CD4-positive, CD25-positive, alpha-beta regulatory T cell (primary cell): ENCODE measurements at places on chromosomes 6 and 20. TPM values are rescaled to one million over a fixed set of nuclear protein-coding genes. Genes with fewer than 3 reads are reported as not detected.

CRISP2 gene
- not detected for total RNA-seq

BCAS1 gene
- total RNA-seq = 15.6 TPM

SRC gene
- 5.5 TPM for total RNA-seq

IBTK gene
- total RNA-seq = 29.2 TPM

KCNK16 gene
- total RNA-seq = not detected

PLCB4 gene
- 0.94 TPM for total RNA-seq

HFE gene
- 2.6 TPM for total RNA-seq

- H3K27me3 ChIP-seq = no peaks in the 10 kb centered on the region
- peaks cover 11% of the 10 kb centered on the region for H3K4me1 ChIP-seq
- H3K4me3 ChIP-seq = peak overlapping the region; percentile 21
Observed at GRCh38 chr20:24045621-24046318, 57.2 kb upstream of the GGTLC1 start.

DNA sequence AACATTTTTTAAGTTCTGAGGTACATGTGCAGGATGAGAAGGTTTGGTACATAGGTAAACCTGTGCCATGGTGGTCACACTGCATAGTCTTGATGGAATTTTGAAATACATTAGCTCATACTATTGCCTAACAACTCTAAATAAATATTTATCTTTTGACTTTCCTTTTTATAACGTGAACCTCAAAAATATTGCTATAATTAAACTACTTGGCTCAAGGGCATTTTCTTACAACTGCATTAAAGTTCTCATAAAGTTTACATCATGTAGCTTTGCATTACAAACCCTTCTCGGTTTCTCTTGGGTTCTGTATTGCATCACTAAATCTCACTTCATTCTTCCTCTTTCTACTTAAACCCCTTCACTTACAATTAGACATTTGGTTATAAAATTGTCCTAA, 636.0 kb upstream of the PTCHD4 start:
- H3K27me3 ChIP-seq = no peaks in the 10 kb centered on the region
- H3K4me3 ChIP-seq = no peak overlapping the region
- H3K36me3 ChIP-seq = no peaks in the 10 kb centered on the region
- no peaks in the 10 kb centered on the region for H3K4me1 ChIP-seq

GRCh38 chr20:38392356-38392755, 42.8 kb downstream of the SNHG17 start:
- H3K27ac ChIP-seq = no peak overlapping the region
- no peak for DNase-seq
- H3K27me3 ChIP-seq = peaks cover 2% of the 10 kb centered on the region
- no peak overlapping the region for H3K4me3 ChIP-seq

DNA sequence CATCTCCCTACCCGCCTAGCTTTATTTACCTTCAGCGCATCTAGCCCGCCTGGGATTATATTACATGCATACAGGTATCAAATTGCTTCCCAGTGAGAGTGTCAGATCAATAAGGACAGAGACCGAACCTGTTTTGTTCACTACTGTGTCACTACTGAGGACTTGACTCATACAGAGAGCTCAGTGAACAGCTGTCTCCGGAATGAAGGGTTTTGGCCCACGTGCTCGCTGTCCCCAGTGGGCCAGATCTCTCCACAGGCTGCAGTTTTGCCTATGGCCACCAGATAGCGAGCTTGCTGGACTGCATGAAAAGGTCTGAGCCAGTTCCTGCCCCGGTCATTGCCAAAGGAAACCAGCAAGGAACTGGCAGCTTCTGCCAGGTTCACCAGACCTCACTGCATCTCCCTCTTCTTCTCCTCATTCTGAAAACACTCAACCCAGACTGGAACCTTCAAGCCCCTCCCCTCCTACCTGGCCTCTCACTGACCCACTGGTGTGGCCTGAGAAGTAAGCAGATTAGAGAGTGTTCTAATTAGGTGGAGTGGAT, 150.8 kb downstream of the ZMYND8 start:
- no peak overlapping the region for H3K4me3 ChIP-seq
- no peak overlapping the region for H3K27ac ChIP-seq
- no peaks in the 10 kb centered on the region for H3K27me3 ChIP-seq
- H3K4me1 ChIP-seq = no peaks in the 10 kb centered on the region

GRCh38 chr6:96562886-96563285, at the start of gene FHL5:
FHL5 (plus strand) TSS chr6:96563128; CDS start chr6:96603614, 40,486 bp downstream.
- H3K27me3 ChIP-seq = peaks cover 6% of the 10 kb centered on the region
- H3K4me3 ChIP-seq = no peak within 1 kb of the TSS
- no peak within 1 kb of the TSS for H3K27ac ChIP-seq

- H3K27ac ChIP-seq = no peak overlapping the region
- no peaks in the 10 kb centered on the region for H3K4me1 ChIP-seq
- no peaks in the 10 kb centered on the region for H3K27me3 ChIP-seq
- H3K36me3 ChIP-seq = no peaks in the 10 kb centered on the region
Observed at GRCh38 chr6:2187826-2188225, 57.6 kb downstream of the GMDS start.

GRCh38 chr6:83352424-83353061, 78.3 kb downstream of the ME1 start:
- no peak overlapping the region for H3K27ac ChIP-seq
- no peaks in the 10 kb centered on the region for H3K27me3 ChIP-seq
- H3K36me3 ChIP-seq = no peaks in the 10 kb centered on the region
- no peak overlapping the region for H3K4me3 ChIP-seq
- H3K4me1 ChIP-seq = no peaks in the 10 kb centered on the region

DNA sequence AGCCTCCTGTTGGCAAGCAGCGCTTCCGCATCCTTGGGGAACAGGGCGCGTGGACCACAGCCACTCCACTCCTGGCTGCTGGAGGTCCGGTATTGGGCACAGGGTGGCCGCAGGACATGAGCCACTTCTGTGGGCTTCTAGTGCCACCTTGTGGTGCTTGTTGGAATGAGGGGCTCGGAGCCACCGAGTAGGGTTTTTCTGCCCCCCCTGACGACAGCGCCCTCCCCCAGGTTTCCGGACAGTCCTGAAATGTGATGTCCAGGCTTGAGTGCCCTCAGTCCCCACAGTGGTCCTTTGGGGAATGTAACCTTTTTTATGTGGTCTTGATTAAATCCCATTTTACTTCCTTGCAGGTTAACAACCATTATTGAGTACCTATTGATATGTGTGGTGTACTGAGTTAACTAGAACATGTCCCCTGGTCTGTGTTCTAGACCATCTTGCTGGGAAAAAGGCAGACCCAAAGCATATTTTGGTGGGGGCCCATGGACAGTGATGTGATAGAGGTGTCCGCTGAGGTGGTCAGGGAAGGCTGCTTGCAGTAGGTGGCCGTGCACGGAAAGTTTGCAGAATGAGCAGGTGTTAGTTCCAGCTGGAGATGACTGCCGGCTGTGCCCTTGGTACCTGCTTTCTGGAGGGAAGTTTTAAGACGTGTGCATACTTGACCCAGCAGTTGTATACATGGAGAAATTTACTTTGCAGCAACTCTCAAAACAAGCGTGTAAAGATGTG, 70.0 kb downstream of the PTPN1 start:
- no peaks in the 10 kb centered on the region for H3K27me3 ChIP-seq
- DNase-seq = peak; percentile 30
- H3K4me1 ChIP-seq = no peaks in the 10 kb centered on the region
- peaks cover 90% of the 10 kb centered on the region for H3K36me3 ChIP-seq
- no peak overlapping the region for H3K4me3 ChIP-seq

- H3K27me3 ChIP-seq = no peaks in the 10 kb centered on the region
- DNase-seq = no peak
- no peaks in the 10 kb centered on the region for H3K4me1 ChIP-seq
- no peak overlapping the region for H3K4me3 ChIP-seq
- H3K36me3 ChIP-seq = no peaks in the 10 kb centered on the region
Observed at GRCh38 chr6:124721331-124721730, 240.9 kb upstream of the RNF217 start.

DNA sequence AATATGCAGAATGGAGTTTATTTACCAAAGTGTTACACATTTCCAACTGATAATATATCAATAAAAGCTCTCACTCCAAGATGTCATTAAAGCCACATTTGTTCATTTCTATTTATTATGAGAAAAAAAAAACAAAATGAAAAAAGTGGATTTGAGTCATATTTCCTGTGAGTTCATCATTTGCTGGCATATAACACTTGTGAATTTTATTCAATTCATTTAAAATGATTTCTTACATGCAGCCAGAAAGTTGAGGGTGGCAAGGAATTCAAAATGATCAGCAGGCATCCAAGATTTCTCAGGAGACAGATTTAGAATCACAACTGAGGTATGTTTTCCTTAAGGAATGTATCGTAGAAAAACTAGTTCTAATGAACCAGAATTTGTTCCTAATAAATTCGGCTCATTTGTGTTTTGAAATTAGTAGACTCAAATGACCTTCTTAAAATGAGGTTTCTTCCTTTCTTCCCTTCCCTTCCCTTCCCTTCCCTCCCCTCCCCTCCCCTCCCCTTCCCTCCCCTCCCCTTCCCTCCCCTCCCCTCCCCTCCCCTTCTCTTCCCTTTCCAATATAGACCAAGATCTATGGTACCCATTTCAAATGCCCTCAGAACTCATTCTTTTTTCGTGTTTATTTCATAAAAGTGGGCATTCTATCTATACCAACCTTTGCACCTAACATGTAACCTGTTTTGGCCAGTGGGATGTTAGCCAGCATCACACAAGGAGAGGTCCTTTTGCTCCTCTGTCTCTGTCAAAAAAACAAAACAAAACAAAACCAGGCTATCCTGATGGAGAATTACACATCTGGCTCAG, 357.9 kb upstream of the TSHZ2 start:
- H3K36me3 ChIP-seq = no peaks in the 10 kb centered on the region
- H3K4me3 ChIP-seq = no peak overlapping the region
- DNase-seq = no peak
- H3K4me1 ChIP-seq = no peaks in the 10 kb centered on the region

- no peaks in the 10 kb centered on the region for H3K4me1 ChIP-seq
- no peak for DNase-seq
- H3K4me3 ChIP-seq = no peak overlapping the region
- no peaks in the 10 kb centered on the region for H3K36me3 ChIP-seq
Observed at GRCh38 chr6:164098857-164099267, 684.3 kb downstream of the QKI start.

DNA sequence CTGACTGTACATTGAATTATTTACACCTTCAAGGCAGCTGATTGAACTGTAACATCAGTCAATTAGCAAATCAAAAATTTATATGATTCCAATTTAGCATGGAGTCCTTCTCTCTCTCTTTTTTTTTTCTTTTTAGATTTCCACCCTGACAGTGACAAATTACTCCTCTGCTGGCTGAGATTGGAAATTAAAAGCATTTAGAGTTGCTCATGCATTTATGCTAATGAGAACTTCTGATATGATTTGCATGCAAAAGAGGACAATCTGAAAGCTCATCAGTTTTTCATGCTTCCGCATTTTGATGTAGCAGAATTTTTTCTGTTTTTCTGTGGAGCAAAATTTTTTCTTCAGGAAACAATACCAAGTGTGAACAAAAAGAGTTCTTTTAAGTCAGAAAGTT, 130.5 kb upstream of the NOX3 start:
- no peak overlapping the region for H3K27ac ChIP-seq
- no peaks in the 10 kb centered on the region for H3K4me1 ChIP-seq
- no peak for DNase-seq
- H3K36me3 ChIP-seq = no peaks in the 10 kb centered on the region
- peaks cover 2% of the 10 kb centered on the region for H3K27me3 ChIP-seq

- H3K4me3 ChIP-seq = no peak overlapping the region
- H3K27me3 ChIP-seq = no peaks in the 10 kb centered on the region
- no peak overlapping the region for H3K27ac ChIP-seq
- no peaks in the 10 kb centered on the region for H3K4me1 ChIP-seq
- no peaks in the 10 kb centered on the region for H3K36me3 ChIP-seq
Observed at GRCh38 chr6:71476872-71477271, 188.3 kb downstream of the OGFRL1 start.

- H3K4me1 ChIP-seq = no peaks in the 10 kb centered on the region
- H3K36me3 ChIP-seq = peaks cover 44% of the 10 kb centered on the region
- H3K27me3 ChIP-seq = no peaks in the 10 kb centered on the region
- no peak for DNase-seq
- H3K4me3 ChIP-seq = no peak overlapping the region
Observed at GRCh38 chr20:35368666-35369423, 42.9 kb downstream of the UQCC1 start.

GRCh38 chr6:138264372-138264880, 46.1 kb upstream of the PBOV1 start:
- peaks cover 3% of the 10 kb centered on the region for H3K27me3 ChIP-seq
- DNase-seq = no peak
- no peak overlapping the region for H3K4me3 ChIP-seq

DNA sequence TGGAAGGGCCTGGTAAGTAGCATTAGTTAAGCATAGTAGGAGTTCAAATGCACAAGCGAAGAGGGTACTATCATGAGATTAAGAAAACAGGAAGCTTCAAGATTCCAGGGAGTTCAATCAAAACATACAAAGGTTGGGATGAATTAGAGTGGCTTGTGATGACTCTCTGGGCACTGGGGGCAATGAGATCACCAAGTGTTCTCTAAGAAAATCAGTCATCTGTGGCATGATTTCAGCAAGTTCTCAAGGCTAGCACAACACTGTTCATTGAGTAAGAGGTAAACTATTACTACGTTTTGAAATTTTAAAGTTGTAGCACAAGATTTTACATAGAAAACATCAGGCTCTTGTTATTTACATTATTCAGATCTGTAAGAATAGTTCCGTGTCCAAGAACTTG, 139.7 kb upstream of the FLRT3 start:
- H3K4me3 ChIP-seq = no peak overlapping the region
- H3K27ac ChIP-seq = no peak overlapping the region
- no peaks in the 10 kb centered on the region for H3K27me3 ChIP-seq
- no peaks in the 10 kb centered on the region for H3K4me1 ChIP-seq
- DNase-seq = no peak

DNA sequence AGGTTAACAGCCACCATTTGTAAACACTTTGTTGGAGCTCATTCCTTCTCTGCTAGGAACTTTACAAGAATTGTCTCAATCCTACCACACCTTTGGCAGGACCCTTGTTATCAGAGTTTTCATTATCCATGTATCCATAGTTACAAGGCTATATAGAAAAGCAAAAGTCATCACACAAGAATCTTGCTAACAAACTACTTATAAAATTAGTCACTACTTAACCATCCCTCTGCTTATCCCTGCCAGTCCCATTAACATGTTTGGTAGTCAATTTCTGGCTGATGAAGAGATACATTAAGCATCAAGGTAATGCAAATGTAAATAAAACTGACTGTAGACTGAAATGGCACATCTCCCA, 10.4 kb downstream of the ZSWIM3 start:
- no peaks in the 10 kb centered on the region for H3K36me3 ChIP-seq
- H3K27ac ChIP-seq = no peak overlapping the region
- H3K4me1 ChIP-seq = no peaks in the 10 kb centered on the region
- no peak for DNase-seq
- no peaks in the 10 kb centered on the region for H3K27me3 ChIP-seq

GRCh38 chr20:57153238-57153905, 113.1 kb downstream of the BMP7 start:
- DNase-seq = no peak
- no peak overlapping the region for H3K4me3 ChIP-seq
- no peaks in the 10 kb centered on the region for H3K4me1 ChIP-seq
- no peak overlapping the region for H3K27ac ChIP-seq
- no peaks in the 10 kb centered on the region for H3K27me3 ChIP-seq
- H3K36me3 ChIP-seq = no peaks in the 10 kb centered on the region

- no peak overlapping the region for H3K27ac ChIP-seq
- peaks cover 7% of the 10 kb centered on the region for H3K4me1 ChIP-seq
- DNase-seq = no peak
- no peaks in the 10 kb centered on the region for H3K36me3 ChIP-seq
- no peaks in the 10 kb centered on the region for H3K27me3 ChIP-seq
Observed at GRCh38 chr6:129903082-129903481, 42.0 kb upstream of the TMEM244 start.
